GM23248 (cell line): ENCODE measurements at places on chromosomes 7 and 10.

DNA sequence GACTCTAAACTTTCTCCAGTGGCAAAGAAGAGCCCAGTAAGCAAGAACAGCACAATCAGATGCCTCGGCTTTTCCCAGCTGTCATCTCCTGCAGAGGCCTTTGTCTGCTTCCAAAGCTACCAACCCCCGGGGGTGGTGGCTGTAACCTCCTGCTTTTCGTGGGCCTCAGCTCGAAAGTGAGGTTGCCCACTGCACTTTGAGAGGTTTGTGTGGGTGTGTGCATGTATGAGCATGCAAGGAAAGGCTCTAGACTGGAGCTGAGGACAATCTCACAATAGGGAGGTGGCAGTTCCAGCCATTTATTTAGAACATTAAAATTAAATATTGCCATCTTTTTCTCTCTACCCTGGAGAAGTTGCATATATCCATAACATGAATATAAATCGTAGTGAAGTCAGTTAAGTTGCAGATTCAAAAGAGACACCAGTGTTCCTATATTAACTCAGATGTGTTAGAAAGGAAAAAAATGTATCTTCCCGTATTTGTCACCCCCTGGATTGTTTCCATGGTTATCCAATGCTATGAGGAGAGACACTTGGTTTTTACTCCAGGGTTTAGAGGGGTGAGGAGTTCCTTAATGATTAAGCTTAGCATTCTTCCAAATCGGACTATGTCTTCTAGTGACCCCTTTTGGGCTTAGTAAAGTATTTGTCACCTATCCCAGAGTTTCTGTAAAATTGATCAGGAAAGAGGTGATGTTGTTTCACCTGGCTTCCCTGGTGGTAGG lies 781.1 kb downstream of the INHBA start:
- no peaks in the 10 kb centered on the region for H3K36me3 ChIP-seq
- no peaks in the 10 kb centered on the region for H3K27me3 ChIP-seq
- H3K4me3 ChIP-seq: no peak overlapping the region

DNA sequence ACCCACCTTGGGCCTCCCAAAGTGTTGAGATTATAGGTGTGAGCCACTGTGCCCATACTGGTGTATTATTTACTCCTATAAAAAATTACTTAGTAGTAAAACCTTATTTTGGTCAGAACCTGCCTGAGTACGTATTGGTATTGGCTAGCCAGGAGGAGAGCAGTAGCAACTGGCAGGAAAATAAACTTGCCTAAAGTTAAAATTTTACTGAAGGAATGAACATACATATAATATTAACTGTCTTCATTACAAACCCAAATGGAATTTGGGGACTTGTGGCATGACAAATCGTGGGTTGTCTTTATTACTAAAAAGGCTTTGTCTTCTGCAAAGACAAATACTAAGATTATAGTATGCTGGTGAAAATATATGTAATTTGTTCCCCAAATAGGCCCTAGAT lies 8.4 kb downstream of the RAB18 start:
- peaks cover 45% of the 10 kb centered on the region for H3K4me1 ChIP-seq
- H3K27me3 ChIP-seq: no peaks in the 10 kb centered on the region
- peaks cover 31% of the 10 kb centered on the region for H3K36me3 ChIP-seq
- peak; percentile 52 for DNase-seq

DNA sequence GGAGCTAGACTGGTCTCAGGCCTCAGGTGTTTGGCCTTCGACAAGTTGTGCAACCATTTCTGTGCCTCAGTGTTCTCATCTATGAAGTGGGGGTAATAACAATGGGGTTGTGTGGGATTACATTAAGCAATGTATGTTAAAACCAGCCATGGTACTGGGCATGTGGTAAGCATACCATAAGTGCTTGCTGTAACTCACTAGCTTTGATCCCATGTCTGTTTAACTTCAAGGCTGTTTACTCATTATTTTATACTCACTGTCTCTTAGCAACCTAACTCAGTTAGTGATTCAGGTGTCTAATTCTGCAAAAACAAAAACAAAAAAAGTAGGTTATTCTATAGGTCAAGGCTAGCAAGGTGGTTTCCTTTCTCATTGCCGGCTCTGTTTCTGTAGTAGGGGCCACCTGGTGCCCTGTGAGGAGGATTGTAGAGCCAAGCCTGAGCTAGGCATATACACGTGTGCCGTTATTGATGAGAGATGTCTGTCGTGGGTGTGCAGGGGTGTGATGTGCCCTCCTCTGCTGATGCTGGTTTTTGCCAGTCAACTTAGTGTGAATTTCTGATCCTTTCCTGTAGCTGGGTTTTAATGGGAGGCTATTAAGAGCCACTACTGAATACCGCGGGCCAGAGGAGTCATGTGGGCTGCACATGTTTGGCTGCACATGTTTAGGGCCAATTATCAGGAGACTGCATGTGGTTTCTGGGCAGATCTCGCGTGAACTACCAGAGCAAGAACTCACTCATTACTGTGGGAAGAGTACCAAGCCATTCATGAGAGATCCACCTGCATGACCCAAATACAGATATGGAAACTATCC lies 56.2 kb downstream of the EEPD1 start:
- no peaks in the 10 kb centered on the region for H3K27me3 ChIP-seq
- H3K36me3 ChIP-seq: no peaks in the 10 kb centered on the region
- peaks cover 19% of the 10 kb centered on the region for H3K4me1 ChIP-seq
- H3K4me3 ChIP-seq: no peak overlapping the region
- peak overlapping the region; percentile 47; the same call in 1 of the 2 replicates for H3K27ac ChIP-seq

DNA sequence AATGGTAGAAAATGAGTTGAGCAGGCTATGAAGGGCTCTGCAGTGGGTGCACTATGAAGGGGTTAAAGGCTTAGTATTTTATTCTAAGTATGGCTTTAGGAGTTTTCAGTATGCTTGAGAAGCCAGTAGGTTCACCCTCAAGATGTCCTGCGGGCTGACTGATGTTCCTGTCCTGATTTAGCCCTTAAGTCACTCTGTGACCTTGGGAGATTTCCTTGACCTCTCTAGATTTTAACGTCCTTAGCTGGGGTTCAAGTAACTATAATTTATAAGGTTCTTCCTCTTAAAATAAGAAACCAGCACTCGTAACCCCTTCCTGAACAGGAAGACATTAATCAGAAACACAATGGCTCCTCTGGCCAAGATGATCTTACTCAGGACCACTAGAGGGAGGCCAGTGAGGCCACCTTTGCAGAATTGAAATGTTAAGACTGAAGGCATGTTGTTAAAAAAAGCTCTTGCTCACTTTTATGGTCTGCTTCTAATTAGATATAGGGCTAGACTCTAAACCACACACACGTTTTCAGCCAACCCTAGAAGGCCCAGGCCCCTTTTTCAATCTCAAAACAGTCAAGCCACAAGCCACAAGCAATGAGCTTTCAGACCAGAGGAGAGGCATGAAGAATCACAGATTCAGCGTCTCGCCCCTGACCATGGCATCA lies 41.9 kb downstream of the CDK1 start:
- no peak overlapping the region for H3K27ac ChIP-seq
- no peaks in the 10 kb centered on the region for H3K36me3 ChIP-seq
- peak; percentile 70 for DNase-seq

GRCh38 chr10:66695046-66695445 lies 230.8 kb upstream of the LRRTM3 start:
- no peaks in the 10 kb centered on the region for H3K4me1 ChIP-seq
- no peaks in the 10 kb centered on the region for H3K36me3 ChIP-seq
- no peak for DNase-seq
- no peak overlapping the region for H3K4me3 ChIP-seq
- H3K27ac ChIP-seq: no peak overlapping the region

- no peak overlapping the region for H3K4me3 ChIP-seq
- no peak for DNase-seq
- peaks cover 5% of the 10 kb centered on the region; the same call in 1 of the 2 replicates for H3K4me1 ChIP-seq
- no peaks in the 10 kb centered on the region for H3K27me3 ChIP-seq
Measured at GRCh38 chr10:114957122-114957521, 19.1 kb downstream of the TRUB1 start.

GRCh38 chr7:87345962-87346371 lies 503 bp downstream of the CROT start:
- no peaks in the 10 kb centered on the region for H3K36me3 ChIP-seq
- peak overlapping the region; percentile 83 for H3K4me3 ChIP-seq
- peak; percentile 27 for DNase-seq
- H3K27me3 ChIP-seq: no peaks in the 10 kb centered on the region
